ENCODE measurements at places on chromosomes 1 and 21.

DNA sequence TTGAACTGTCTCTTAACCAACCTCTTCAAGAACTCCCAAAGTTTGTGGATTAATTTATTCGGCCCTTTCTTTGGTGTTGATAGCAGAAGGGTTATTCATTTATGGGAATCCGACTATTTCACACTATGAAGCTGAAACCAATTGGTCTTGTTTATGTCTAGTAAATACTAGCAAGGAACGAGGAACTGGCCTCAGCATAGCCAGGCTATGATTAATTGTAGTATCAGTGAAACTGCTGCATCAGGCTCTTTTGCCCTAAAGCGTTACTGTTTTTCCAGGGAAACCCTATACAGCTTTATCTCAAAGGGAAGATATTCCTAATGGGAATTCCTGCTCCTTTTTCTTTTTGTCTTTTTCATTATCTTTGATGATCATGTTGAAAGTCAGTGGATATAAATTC is 35.1 kb downstream of the CLEC20A start:
- DNase-seq = no peak

DNA sequence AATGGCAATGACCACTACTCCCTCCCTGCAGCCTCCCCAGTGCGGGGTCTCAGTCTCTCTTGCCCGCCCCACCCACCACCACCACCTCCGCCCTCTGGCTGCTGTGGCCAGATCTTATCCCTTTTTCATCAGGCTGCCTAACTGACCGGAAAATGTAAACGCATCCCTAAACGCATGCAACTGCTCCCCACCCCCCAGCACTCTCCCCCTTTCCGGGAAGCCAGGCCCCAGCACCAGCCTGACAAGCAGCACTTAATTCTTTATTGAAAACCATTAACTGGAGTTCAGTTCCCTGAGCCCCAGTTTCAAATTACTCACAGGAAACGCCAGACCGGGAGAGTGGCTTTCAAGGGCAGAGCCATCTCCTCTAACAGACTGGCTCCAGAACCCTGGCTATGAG is 147.7 kb downstream of the DMRTA2 start:
- no peak for DNase-seq

DNA sequence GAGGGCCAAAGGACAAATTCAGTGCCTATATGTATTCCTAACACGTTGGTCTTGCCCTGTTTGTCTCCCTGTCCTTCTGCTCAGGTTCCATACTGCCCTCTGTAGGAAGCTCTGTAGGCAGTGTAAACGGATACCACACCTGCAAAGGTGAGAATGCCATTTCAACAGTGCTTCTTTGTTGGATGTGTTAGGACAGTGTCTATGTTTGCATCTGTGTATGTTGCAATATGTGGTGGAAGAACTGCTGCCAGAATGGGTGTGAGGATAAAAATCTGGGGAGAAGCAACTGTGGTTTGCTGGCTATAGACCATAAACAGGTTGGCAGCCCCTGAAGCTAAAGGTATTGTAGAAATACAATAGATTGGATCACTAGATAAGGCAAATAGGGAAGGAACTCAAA is 113.1 kb upstream of the BMP8A start:
- peak; percentile 13 for DNase-seq

- no peak for DNase-seq
Observed at GRCh38 chr1:3625151-3625907, 514 bp downstream of the TPRG1L start.

GRCh38 chr1:92859400-92860039 is 27.7 kb downstream of the RPL5 start:
- DNase-seq = no peak

GRCh38 chr1:204102029-204102611 is 29.2 kb downstream of the SOX13 start:
- DNase-seq = no peak

- no peak for DNase-seq
Observed at GRCh38 chr1:119327094-119327449, 41.5 kb upstream of the HAO2 start.

- DNase-seq = no peak
Observed at GRCh38 chr1:232045139-232045994, 418.8 kb downstream of the DISC1 start.

GRCh38 chr1:51192213-51192843 is 43.7 kb upstream of the RNF11 start:
- DNase-seq = peak; percentile 57

- no peak for DNase-seq
Observed at GRCh38 chr1:11767922-11768704, 6.1 kb downstream of the C1orf167 start.

DNA sequence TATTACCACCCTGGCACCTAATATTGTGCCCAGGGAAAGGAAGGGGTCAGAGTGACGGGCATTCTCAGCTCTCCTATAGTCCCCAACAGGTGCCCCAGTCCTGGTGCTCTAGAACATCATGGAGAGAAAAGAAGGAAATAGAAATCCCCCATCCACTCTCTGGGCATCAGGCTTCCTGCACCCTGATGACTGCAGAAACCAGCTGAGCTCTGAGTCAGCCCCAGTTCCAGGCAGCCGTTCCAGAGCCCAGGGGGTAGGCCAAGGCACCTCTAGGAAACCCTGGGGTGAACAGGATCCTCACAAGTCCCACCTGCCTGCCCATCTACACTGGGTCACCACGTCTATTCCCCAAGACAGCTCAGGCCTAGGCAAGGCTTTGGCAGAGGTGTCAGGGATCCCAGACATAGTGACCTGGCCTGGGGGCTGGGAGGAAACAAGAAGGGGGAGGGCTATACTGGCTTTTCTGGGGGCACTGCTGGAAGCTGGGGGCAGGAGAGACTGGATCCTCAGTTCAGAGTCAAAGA is 709 bp downstream of the NECTIN4 start:
- DNase-seq = no peak

GRCh38 chr1:78440381-78440793 is 50.4 kb upstream of the PTGFR start:
- no peak for DNase-seq

DNA sequence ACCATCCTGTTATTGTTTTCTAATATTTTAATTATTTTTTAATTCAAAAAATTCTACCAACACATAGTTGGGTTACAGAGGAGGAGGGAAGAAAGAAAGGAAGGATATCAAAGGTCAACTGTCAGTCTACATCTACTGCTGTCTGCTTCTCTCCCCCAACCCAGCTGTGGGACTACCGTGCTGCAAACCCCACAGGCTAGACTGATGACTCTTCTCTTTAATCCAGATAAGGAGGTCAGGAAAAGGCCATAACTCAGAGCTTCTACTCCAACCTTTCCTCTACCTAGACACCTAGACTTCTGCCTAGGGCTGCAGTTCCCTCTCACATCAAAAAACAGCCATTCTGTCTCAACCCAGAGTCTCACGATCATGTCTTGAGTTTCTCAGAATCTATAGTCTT is 124.2 kb upstream of the ETV3 start:
- no peak for DNase-seq

DNA sequence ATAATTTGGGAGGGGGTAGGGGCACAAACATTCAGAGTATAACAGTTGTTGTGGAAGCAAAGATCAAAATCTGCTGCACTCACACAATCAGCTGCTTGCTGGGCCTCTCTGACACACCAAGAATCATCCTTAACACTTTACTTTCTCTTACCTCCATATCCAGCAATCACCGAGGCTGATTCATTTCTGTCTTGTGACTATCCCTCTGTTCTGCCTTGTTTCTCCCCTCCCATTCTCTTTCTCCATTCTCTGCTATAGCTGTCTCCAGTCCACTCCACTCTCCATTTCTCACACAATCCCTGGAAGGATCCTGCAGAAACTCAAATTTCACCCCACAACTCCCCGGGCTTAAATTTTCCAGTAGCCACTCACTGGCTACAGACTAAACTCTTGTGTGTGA is 91.8 kb upstream of the NGF start:
- DNase-seq = no peak

- no peak for DNase-seq
Observed at GRCh38 chr1:216616425-216616824, 106.8 kb downstream of the ESRRG start.

GRCh38 chr1:187338762-187339412 is 510.1 kb downstream of the PLA2G4A start:
- no peak for DNase-seq

GRCh38 chr1:11602424-11602823 is 51.8 kb downstream of the FBXO2 start:
- DNase-seq = no peak

DNA sequence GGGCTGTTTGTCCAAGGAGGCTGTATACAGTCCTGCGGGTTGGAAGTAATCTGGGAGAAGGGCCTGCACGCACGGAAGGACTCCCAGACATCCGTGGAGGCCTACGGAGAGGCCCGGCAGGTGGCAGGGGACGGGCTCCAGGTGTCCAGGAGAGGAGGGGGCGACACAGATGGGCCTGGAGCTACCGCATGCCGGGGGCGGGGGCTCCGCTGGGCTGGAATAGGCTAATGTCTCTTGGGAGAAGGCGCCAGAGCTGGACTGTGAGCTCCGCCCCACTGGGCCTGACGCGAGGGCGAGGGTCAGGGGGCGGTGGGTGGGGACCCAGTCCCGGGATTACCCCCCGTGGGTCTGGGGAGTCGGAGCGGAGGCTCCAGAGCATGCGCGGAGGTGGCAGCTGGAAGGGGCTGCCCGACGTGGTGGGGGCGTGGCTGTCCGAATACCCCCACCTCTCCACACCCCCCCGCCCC is 659 bp downstream of the AGO1 start:
- peak; percentile 64 for DNase-seq

DNA sequence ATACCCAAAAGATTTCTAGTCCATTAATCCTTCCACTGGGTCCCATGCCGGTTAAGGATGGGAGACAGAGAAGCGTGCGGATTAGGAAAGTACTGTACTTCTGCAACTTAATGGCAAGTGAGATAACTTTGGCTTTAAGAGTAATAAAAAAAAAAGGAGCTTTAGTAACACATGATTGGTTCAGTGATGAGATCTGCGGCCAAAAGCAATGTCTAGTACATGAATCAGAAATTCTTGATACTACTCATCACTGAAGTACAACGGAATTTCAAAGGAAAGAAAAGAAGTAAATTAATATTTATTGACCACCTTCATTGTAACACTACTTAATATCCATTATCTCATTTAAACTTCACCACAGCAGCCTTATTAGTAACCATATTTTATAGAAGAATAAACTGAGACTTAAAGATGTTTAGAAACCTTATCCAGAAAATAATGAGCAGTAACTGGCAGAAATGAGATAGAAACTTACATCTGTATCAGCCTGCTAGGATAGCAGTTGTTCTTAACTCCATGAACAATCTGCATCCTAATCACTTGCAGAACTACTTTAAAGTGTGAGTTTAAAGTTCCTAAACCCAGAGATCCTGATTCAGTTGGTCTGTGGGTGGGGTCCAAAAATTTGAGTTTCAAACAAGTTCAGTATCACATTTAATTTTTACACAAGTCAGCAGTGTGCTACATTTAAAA is 14.1 kb upstream of the NUF2 start:
- no peak for DNase-seq

- DNase-seq = no peak
Observed at GRCh38 chr1:238960071-238960470, 426.3 kb upstream of the CHRM3 start.

GRCh38 chr1:235622936-235623779 is 26.4 kb downstream of the GNG4 start:
- no peak for DNase-seq

DNA sequence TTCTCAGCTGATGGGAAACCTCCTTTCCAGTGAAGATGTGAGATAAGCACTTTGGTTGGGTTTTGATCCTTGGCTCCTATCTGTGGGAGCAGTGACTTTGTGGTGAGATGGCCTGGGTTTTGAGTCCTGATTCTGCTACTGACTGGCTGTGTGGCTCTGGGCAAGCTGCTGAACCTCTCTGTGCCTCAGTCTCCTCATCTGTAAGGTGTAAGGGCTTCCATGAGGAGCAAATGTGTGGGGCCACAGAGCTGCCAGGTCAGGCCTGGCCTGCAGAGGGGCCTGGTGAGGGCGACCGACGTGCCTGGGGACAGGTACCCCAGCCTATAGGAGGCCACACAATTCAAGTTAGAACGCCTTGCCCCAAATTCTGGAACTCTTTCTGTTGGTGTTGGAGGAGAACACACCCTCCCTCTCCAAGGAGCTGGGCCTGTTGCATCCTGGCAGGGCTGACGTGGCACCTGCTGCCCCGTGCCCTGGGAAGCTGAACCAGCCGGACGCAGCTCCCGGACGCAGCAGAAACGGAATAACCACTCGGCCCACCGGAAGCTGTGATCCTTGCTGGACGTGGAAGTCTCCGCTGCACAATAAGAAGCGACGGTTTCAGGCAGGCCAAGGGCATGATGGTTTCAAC is 62.7 kb downstream of the AGPAT3 start:
- no peak for DNase-seq

GRCh38 chr1:109659145-109659544 is 3.2 kb downstream of the GSTM4 start:
- no peak for DNase-seq

DNA sequence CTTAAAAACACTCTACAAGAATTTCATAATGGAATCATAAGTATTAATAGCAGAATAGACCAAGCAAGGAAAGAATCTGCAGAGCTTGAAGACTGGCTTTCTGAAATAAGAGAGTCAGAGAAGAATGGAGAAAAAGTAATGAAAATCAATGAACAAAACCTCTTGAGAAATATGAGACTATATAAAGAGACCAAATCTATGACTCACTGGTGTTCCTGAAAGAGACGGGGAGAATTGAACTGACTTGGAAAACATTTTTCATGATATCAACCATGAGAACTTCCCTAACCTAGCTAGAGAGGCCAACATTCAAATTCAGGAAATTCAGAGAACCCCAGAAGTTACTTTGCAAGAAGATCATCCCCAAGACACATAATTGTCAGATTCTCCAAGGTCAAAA is 85.6 kb downstream of the GDAP2 start:
- DNase-seq = no peak

DNA sequence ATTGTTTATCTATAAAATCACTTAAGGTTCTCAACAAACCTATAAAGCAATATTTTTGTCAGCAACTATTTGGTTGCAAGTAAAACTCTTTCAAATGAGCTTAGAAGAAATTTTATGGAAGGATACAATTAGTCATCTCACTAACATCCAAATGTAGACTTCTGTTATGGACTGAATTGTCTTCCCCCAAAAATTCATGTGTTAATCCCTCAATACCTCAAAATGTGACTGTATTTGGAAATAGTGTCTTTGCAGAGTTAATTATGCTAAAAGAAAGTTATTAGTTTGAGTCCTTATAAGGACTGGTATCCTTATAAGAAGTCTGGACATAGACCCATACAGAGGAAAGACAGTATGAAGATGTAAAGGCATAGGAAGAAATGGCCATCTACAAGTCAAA is 357.8 kb upstream of the PRMT6 start:
- no peak for DNase-seq

DNA sequence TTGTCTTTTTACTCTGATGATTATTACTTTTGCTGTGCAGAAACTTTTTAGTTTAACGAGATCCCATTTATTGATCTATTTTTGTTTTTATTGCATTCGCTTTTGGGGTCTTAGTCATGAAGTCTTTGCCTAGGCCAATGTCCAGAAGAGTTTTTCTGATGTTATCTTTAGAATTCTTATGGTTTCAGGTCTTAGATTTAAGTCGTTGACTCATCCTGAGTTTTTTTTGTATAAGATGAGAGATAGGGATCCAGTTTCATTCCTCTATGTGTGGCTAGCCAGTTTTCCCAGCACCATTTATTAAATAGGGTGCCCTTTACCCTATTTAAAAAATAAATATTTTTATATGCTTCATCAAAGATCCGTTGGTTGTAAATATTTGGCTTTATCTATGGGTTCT is 13.2 kb downstream of the MAN1C1 start:
- no peak for DNase-seq
